ENCODE measurements at places on chromosomes 2 and 18.

DNA sequence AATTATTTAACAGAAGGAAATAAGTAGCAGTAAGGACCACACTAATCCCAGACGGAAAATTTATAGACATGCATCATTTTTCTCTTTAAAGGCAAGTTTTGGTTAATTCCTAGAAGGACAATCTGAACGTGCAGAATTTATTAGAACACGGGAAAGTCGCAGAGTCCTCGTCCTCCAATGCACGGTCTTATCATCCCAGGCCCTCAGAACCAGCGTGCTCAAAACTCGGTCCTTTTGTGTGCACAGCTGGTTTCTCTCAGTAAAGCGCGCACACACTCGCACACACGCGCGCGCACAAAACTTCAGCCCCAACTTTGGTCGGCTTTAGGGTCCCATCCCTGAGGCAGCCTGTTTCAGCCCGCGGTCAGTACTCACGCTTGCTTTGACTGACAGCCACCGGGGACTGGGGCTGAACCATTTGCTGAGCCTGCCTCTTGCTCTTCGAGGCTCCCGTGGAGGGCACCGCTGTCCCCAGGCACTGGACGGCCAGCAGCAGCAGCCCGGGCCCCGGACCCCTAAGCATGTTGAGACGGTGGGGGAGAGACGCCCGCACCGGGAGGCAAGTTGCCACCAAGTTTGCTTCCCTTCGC lies 493 bp downstream of the FN1 start:
- DNase-seq = no peak

DNA sequence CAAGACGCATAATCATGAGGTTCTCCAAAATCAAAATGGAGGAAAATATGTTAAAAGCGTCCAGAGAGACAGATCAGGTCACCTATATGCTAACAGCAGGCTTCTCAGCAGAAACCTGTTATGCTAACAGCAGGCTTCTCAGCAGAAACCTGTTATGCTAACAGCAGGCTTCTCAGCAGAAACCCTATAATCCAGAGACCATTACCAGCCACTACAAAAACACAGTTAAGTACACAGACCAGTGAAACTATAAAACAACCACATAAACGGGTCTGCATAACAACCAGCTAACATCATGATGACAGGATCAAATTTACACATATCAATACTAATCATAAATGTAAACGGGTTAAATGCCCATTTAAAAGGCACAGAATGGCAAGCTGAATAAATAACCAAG lies 1548.4 kb upstream of the TMEFF2 start:
- no peak for DNase-seq

DNA sequence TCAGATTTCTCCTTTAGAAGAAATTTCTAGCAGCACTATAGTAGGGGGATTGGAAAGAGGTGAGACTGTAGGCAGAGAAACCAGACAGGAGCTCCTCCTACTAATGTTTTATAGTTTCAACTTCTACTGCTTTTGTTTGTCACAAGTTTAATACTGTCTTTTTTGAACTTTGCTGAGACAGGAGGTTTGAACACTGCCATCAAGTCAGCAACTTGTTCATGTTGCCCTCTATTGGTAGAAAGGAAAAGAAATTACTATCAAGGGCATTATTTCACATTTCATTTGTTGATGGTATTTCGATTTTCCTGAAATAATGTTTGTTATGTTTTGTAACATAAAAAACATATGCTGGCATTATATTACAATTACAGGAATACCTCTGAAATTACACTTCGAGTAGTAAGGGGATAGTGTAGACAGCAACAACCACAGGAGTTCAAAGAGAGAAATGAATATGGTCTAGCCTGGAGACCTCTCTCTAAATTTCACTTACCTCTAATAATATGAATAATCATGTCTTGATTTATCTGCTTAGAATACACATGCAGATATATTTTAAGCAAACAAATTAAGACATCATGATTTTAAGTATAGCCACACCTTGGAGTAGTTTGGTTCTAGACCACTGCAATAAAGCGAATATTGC lies 12.4 kb upstream of the CCDC88A start:
- DNase-seq = no peak

DNA sequence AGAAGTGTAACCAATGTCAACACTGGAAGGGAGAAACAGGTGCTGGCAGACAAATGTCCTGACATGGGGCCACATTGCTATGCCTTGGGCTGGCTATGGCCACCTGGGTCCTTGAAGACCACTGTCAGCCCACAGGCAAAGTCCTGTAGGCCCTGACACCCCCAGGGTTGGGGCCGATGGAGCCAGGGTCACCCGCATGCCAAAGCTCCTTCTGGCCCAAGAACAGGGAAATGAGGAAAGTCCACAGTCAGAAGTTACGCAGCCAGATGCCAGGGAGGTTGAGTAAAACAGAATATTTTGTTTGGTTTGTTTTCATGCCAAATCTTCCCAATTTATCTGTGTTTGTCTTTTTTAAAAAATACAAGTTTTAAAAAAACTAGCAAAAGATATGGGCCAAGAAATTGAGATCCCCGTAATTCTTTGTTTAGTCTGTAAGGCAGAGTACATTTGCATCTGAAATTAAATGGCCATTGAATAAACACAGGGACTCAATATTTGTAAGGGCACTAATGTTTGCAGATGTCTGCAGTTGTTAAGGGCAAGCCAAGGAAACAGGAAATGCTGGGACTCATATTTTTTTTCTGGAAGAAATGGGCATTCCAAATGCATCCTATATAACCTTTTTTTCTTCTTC lies 186.4 kb downstream of the FAM210A start:
- no peak for DNase-seq

All from breast epithelium (tissue), 4 donors.